ENCODE measurements at places on chromosomes 11 and 22.
A peak's percentile ranks its signal among the peaks of the same experiment; 100 is the strongest.

GRCh38 chr11:63910675-63911074 is 6.3 kb downstream of the RCOR2 start:
- no peak for DNase-seq

- no peak for DNase-seq
Measured at GRCh38 chr11:45105233-45105983, 41.0 kb upstream of the PRDM11 start.

GRCh38 chr11:100367892-100368291 is 319.2 kb upstream of the ARHGAP42 start:
- no peak for DNase-seq

- DNase-seq = no peak
Measured at GRCh38 chr22:19398206-19398605, 33.3 kb downstream of the HIRA start.

DNA sequence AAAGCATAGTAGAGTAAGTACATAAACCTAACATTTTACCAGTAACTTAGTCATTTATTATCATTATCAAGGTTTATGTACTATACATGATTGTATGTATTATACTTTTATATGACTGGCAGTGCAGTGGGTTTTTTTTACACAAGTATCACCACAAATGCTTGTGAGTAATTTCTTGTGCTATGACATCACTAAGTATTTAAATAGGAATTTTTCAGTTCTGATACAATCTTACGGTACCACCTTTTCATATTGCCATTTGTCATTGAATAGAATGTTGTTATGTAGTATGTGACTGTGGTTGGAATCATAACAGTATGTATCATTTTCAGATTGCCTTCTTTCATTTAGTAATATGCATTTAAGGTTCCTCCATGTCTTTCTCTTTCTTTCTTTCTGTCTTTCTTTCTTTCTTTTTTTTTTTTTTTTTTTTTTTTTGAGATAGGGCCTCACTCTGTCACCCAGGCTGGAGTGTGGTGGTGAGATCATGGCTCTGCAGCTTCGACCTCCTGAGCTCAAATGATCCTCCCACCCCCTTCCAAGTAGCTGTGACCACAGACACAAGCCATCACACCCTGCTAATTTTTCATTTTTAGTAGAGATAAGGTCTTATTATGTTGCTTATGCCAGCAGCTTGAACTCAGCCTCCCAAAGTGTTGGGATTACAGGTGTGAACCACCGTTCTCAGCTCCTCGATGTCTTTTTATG is 18.6 kb downstream of the ATM start:
- DNase-seq = no peak

- DNase-seq = no peak
Measured at GRCh38 chr22:34976886-34977285, 89.1 kb upstream of the ISX start.

DNA sequence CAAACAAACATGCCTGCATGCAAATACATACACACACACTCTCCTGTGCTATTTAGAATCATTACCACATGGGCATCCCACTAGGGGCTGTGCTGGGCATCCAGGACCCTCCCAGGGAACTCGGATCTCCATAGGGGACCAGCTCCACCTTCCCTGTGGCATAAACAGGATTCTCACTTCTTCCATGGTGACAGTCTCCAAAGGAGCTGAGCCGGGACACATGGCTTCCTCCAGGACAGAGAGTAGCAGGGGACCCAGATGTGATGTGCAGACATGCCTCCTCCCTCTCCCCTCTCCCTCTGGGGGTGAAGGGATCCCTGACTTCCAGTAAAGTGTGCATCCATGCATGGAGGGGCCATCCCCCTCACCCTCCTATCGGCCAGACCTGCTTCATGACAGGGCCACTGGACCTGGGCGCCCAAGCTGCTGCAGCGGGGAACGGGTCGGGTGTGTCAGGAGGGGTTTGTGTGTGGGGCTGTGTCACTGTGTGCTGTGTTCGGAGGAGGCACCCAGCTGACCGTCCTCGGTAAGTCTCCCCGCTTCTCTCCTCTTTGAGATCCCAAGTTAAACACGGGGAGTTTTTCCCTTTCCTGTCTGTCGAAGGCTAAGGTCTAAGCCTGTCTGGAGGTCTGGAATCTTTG is 33.4 kb downstream of the IGLL5 start:
- no peak for DNase-seq

GRCh38 chr11:92257536-92257935 is 32.9 kb downstream of the FAT3 start:
- no peak for DNase-seq

DNA sequence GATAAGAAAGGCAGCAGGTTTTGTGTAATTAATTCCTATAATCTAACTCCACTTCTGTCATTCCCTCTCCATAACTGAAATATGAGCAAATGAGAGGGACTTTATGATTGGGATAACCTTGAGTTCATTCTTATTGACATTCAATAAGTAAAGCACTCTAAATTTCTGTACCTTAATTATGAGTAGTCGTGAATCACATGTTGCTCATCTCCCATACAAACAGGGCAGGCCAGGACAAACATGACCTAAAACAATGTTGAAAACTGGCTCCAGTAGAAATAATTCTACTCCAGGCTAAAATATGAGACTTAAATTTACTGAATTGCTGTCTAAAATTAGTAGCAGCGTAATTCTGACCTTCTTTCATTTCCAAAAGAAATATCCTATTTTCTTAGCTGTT is 505.4 kb downstream of the NELL1 start:
- DNase-seq = no peak

- DNase-seq = no peak
Measured at GRCh38 chr22:50081426-50082196, 3.6 kb downstream of the MLC1 start.

DNA sequence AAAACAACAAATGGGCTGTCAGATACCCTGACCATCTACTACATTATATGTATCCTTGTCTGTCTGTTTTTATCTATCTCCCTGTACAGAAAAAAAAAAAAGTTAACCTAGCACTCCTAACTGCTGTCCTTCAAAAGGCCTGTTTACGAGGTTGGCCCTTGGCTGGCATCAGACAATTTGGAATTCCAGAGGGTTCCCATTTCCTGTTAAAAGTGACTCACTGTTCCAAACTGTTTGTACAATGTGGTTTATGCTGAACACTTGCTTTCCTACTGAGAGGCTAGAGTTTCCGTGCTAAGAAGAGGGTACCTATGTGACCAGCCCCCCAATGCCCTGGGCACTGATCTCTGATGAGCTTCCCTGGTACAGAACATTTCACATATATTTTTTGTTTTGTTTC is 65.9 kb upstream of the HMGXB4 start:
- no peak for DNase-seq

- DNase-seq = no peak
Measured at GRCh38 chr22:37805810-37806277, 1.9 kb upstream of the GCAT start.

DNA sequence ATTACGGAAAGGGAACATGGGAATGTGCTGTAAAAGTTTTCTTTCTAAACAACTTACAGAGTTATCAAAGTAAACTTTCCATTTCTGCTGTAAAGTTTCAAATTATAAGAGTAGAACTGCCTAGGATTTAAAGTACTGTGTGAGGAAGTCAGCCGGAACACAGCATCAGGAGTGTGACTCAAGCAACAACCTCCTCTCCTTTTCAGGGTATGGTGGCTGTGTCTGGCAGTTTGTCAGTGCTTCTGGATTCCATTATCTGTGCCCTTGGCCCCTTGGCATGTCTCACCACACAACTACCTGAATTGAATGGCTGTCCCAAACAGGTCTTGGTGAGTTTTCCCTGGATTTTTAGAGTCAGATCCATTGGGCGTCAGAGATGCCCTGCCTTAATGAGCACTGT is 6.9 kb upstream of the TOM1 start:
- no peak for DNase-seq

GRCh38 chr11:118845369-118845768 is 38.3 kb upstream of the CXCR5 start:
- peak; percentile 31 for DNase-seq

DNA sequence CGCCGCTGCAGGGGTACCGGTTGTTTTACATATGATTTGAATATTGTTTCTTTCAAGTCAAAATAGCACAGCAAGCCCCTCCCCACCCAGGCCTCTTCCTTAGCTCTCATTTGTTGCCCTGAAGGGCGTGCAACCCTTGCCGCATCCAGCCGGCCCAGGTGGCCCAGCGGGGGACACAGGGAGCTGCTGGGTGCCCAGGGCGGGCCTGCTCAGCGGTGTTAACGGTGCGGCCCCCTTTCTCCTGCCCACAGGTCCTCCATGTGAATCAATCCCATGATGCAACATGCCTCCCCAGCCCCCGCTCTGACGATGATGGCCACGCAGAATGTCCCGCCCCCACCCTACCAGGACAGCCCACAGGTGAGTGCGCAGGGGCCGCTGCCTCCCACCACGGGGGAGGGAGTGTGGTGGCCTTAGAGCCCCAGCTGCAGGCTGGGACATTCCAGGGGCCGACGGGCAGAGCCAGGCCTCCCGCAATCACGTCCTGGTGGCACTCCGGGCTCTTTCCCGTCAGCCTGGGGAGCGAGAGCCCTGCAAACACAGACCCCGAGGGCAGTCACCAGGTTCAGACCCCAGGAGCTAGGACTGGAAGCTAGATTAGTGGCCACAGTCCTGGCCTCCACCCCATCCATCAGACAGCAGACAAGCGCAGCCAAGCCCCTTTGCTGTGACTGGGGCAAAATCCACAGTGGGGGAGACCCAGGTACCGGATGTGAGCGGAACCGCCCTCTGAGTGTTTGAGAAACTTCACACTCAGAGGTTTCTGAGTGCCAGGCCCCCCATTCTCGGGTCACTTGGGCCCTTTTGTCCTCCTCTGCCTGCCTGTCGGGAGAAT is 144.8 kb downstream of the FEZ1 start:
- no peak for DNase-seq

DNA sequence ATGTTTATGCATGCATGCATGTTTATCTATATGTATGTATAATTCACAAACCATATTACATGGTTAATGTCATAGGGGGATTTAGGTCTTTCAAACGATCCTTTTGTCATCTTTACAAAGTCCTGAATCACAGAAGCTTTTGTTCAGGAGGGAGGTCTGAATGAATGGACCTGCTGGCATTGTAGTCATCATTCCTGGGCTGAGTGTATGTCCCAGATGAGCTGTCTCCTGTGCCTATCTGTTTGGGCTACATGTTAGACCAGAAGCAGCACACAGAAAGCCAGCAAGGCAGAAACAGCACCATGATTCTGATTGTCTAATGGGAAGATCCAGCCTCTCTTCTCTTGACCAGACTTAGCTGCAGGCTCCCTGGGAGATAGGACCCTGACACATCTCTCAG is 69.5 kb downstream of the ADM start:
- DNase-seq = no peak

DNA sequence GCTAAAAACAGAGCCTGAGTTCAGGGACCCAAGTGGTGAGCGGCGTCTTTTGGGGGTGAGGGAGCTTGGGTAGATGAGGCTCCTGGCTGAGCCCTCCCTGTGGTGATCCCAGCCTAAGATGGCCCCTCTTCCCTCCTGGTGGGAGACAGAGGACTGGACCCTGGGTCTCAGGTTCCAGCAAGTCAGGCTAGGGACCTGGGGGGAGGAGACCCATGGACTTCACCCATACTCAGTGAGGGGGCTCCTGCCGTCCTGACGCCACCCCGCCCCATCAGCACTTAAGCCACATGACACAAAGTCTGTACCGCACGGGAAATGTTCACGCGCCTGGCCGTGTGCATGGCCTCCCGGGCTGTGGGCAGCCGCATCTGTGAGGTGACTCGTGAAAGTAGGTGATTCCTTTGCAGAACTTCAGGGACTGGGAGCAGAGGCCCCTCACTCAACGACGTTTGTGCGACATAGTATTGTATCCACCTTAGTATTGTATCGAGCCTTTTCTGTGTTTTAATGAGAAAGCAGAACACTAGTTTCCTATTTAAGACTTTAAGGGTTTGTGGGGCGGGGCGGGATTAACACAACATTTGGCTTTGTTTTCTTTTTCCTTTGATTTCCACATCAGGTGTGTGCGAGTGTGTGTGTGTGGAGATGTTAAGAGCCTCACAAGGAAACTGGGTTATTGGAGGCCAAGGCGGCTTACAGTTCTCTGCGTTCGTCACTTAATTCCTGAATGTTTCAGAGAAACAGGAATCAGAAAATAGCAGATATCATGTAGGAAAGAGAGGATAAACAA is 18.4 kb upstream of the TMEM191C start:
- DNase-seq = no peak

GRCh38 chr11:38461751-38462150 is 1863.7 kb upstream of the RAG2 start:
- no peak for DNase-seq

DNA sequence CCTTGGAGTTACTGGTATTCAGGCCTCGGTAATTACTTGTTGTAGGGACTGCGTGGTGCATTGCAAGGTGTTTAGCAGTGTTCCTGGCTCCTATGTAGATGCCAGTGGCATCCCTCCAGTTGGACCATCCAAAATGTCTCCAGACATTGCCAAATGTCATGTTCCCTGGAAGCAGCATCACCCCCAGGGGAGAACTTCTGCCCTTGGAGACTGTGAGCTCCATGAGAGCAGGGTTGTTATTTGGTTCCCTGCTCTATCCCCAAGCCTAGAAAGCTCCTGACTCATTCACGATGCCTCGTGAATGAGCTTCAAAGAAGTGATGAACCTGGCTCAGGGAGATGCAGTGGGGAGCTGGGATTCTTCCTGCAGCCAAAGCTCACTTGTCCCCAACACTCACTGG is 4.8 kb upstream of the CD248 start:
- DNase-seq = no peak

- DNase-seq = no peak
Measured at GRCh38 chr11:75031224-75031753, 42.6 kb downstream of the NEU3 start.

DNA sequence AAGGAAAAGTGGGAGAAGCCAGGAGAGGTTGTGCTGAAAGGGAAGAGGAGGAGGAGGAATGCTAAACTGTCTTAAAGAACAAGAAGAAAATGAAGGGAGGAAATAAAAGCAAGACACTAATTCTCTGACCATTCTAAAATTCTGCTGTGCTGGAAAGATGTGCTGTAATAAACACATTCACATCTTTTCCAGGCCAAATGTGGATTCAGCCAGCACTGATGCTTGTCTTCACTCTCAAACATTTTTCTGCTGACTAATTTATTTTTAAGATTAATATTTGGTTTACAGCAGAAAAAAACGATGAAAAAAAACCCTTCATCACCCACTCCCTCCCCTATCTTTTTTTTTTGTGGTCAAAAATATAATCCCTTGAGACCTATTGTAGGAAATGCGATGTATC is 223.6 kb downstream of the SWAP70 start:
- DNase-seq = no peak

DNA sequence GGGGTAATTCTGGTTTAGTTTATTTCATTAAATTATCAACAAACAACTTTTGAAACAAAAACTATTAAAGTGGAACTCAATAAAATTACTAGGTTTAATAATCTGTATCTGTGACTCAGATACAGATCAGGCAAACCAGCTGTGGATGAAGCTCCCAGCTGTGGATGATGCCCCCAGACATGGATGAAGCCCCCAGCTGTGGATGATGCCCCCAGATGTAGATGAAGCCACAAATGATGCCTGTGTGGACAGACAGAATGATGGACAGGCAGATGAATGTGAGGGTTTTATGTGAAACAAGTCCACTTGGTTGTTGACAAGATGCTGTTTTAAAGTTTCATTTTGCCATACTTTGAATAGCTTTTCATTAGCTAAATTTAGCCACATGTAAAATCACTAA is 5.8 kb upstream of the ZNF74 start:
- DNase-seq = no peak
